Thyroid gland (tissue), 4 donors: ENCODE measurements at places on chromosomes 4 and X. TPM values are rescaled to one million over a fixed set of nuclear protein-coding genes. Genes with fewer than 3 reads are reported as not detected.
A peak's percentile ranks its signal among the peaks of the same experiment; 100 is the strongest.

FGF5 gene
- not detected for total RNA-seq

GRCh38 chr4:124833831-124834505, 121.4 kb upstream of the ANKRD50 start:
- no peak for DNase-seq
- H3K4me1 ChIP-seq, result no peaks in the 10 kb centered on the region
- H3K27me3 ChIP-seq, result no peaks in the 10 kb centered on the region
- no peaks in the 10 kb centered on the region for H3K36me3 ChIP-seq
- no peak overlapping the region for H3K4me3 ChIP-seq

GRCh38 chr4:80500613-80501012, 165.1 kb downstream of the CFAP299 start:
- no peak overlapping the region for H3K27ac ChIP-seq
- H3K27me3 ChIP-seq, result no peaks in the 10 kb centered on the region
- no peak for DNase-seq
- H3K36me3 ChIP-seq, result no peaks in the 10 kb centered on the region

- no peak overlapping the region for H3K4me3 ChIP-seq
- no peaks in the 10 kb centered on the region for H3K36me3 ChIP-seq
- DNase-seq, result no peak
These were observed 169.6 kb downstream of the RAPGEF2 start for GRCh38 chr4:159272273-159273140.

- H3K27me3 ChIP-seq, result no peaks in the 10 kb centered on the region
- H3K4me3 ChIP-seq, result no peak overlapping the region
- DNase-seq, result no peak
- H3K27ac ChIP-seq, result no peak overlapping the region
These were observed 62.9 kb downstream of the ELOVL6 start for GRCh38 chr4:110135523-110135922.

DNA sequence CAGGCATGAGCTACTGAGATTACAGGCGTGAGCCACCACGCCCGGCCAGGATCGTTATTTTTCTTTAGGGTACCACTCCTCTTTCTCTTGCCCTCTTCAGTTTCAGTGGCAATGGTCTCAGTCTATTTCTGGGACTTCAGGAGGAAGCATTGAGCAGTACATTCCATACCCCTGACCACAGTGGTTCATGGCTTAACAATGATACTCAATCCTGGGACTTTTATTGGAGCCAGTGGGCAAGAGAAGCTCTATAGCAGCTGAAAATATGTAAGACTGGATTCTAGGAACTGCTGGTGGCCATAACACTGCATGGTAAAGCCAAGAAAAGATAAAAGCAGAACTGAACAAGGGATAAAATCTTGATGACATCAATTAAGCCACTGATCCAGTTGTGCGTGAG, 5.8 kb upstream of the CCNA2 start:
- H3K4me1 ChIP-seq, result no peaks in the 10 kb centered on the region
- H3K4me3 ChIP-seq, result no peak overlapping the region
- H3K27ac ChIP-seq, result no peak overlapping the region

GRCh38 chrX:112967341-112967740, 126.7 kb upstream of the AMOT start:
- H3K27me3 ChIP-seq, result no peaks in the 10 kb centered on the region
- no peak overlapping the region for H3K4me3 ChIP-seq
- DNase-seq, result no peak

DNA sequence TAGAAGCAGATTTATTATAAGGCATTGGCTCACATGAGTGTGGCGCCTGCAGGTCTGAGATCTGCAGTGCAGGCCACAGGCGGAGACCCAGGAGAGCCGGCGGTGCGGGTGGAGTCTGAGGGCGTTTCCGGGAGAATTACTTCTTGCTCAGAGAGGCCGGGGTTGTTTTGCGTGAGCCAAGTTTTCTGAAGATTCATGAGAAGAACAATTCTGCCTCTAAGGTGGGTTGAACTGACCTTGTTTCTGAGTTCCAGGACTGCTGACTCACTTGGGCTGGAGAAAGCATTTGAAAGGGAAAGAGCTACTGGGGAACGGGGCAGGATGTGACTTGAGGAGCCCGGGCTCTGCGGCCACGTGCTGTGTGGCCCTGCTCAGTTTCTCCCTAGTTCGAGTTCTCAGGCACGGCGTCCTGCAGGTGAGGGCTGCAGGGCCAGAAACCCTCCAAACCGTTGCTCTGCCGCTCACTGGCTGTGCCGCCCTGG, 36.7 kb upstream of the SORCS2 start:
- no peaks in the 10 kb centered on the region for H3K36me3 ChIP-seq
- no peak overlapping the region for H3K27ac ChIP-seq
- H3K4me1 ChIP-seq, result no peaks in the 10 kb centered on the region
- DNase-seq, result no peak
- no peaks in the 10 kb centered on the region for H3K27me3 ChIP-seq
- H3K4me3 ChIP-seq, result no peak overlapping the region

DNA sequence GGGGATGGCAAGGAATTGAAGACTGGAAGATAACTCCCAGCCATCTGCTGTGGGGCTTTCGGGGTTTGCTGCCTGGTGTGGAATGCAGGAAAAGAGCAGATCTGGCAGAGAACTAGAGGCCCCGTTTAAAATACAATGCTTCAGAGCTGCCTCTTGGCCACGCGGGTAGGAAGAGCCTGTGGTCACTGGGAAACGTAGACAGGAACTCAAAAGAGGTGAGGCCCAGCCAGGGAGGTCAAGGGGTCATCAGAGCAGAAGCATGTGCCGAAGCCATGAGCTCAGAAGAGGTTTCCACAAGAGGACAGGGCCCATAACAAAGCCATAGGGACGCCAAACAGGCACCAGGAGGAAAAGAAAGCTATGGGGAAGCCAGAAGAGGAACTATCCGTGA, 14.5 kb upstream of the STS start:
- H3K4me1 ChIP-seq, result peaks cover 11% of the 10 kb centered on the region
- DNase-seq, result peak; percentile 10
- H3K27ac ChIP-seq, result peak overlapping the region; percentile 46
